Stimulated activated CD8-positive, alpha-beta memory T cell treated with anti-CD3 and anti-CD28 coated beads, Interleukin-7, amount 100 ng/mL, for 1 hour (primary cell): ENCODE measurements at places on chromosomes 3 and 15.

GRCh38 chr15:98649472-98650416 is 1.4 kb downstream of the IGF1R start:
- DNase-seq = no peak

DNA sequence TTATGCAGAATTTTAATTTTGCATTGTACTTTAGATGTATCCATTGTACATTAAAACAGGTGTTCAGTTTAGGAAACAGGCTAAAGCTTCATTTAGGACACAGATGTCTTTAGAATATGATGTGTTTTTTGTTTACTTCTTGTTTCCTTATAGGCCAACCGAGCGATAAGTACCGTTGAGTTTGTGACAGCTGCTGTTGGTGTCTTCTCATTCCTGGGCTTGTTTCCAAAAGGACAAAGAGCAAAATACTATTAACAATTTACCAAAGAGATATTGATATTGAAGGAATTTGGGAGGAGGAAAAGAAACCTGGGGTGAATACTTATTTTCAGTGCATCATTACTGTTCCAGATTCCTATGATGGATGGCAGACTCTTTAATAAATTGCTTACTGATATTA is 29.4 kb downstream of the PLAAT1 start:
- DNase-seq = no peak

DNA sequence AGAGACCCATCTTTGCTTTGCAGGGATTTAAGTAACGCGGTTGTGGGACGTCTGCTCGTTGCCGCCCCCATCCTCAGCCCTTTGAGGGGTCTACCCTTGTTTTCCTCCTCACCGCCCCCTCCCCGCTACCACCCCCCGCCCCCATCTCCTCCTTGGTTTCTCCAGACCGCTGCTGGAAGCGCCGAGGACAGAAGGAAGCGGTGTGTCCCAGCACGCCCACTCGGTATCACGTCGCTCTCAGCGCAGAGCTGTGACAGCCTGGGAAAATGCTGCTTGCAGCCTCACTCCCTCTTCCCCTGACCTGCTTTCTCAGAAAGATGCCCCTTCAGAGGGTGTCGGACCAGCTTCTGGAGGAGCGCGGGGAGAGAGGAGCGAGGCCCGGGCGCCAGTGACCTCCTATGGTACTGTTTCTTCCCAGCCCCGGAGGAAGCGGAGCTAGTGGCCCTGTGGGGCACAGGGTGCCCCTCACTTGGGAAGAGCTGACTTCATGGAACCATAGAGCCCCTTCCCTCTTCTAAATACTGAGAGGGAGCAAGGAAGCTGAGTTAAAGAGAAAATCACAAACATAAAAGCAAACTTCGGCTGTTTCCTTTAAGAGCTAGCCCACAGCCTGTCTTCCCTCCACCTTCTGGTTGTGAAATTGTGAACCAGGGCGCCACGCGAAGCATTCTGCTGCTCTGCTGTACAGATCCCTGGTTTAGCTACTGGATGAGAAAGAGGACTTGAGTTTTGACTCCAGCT is 698 bp downstream of the IL1RAP start:
- no peak for DNase-seq

DNA sequence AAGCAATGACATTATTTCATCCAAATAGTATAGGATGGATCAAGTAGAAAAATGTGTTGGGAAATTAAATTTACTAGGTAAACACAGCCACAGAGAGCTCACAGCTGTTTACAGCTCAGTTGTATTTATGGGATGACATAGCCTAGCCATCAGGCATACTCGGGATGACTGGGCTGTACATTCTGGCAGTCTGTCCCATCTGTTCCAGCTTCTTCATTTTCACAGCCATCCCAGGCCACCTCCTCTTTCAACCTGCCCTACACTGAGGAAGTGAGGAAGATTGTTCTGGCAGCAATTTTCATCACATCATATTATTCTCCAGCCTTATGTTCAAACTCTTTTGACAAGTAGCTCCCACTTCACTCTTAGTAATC is 98.4 kb upstream of the PFN2 start:
- no peak for DNase-seq

- no peak for DNase-seq
Observed at GRCh38 chr3:14849638-14850230, 31.0 kb downstream of the FGD5 start.

- no peak for DNase-seq
Observed at GRCh38 chr3:111335512-111336303, 206.3 kb upstream of the CD96 start.

GRCh38 chr15:52143873-52144272 is 31.3 kb upstream of the BCL2L10 start:
- DNase-seq = no peak

DNA sequence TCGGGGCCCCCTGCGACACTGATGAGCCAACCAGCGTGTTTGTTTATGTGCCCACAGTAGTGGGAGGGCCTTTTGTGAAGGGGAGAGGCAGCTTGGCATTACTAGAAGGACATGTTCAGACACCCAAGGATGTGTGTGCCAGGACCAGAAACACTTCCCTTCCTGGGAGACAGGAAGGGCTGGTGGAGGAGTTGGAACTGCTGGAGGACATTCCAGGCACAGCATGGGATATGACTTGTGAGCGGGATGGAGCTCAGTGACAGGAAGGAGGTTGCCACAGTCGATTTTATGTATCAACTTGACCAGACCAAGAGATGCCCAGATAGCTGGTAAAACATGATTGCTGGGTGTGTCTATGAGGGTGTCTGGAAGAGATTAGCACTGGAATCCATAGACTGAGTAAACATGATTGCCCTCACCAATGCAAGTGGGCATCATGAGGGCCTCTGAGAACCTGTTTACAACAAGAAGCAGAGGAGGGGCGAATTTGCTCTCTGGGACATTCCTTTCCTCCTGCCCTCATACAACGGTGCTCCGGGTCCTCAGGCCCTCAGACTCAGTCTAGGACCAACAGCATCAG is 106.4 kb upstream of the TLE3 start:
- DNase-seq = no peak

DNA sequence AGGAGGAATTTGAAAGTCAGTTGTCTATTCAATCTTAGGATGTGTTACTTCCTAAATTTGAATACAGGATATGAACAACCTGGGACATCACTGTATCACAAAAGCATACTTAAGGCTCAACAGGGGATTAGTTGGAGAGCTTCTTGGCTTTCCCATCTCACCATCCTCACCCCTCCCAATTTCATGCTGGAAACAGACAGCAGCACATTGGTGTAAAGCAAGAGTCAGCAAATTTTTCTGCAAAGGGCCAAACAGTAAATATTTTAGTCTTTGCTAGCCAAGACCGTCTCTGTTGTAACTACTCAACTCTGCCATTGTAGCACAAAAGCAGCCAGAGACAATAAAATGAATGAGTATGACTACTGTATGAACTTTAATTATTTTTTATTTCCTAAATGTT is 94.9 kb downstream of the ERC2 start:
- DNase-seq = no peak

- DNase-seq = no peak
Observed at GRCh38 chr3:48695393-48695753, 9.7 kb upstream of the NCKIPSD start.

GRCh38 chr3:4776399-4776979 is 202.7 kb upstream of the BHLHE40 start:
- DNase-seq = no peak

- no peak for DNase-seq
Observed at GRCh38 chr3:155889952-155890351, 19.5 kb downstream of the GMPS start.

GRCh38 chr3:120331076-120331475 is 18.1 kb downstream of the LRRC58 start:
- no peak for DNase-seq

GRCh38 chr15:81880833-81881232 is 165.0 kb downstream of the MEX3B start:
- DNase-seq = no peak

DNA sequence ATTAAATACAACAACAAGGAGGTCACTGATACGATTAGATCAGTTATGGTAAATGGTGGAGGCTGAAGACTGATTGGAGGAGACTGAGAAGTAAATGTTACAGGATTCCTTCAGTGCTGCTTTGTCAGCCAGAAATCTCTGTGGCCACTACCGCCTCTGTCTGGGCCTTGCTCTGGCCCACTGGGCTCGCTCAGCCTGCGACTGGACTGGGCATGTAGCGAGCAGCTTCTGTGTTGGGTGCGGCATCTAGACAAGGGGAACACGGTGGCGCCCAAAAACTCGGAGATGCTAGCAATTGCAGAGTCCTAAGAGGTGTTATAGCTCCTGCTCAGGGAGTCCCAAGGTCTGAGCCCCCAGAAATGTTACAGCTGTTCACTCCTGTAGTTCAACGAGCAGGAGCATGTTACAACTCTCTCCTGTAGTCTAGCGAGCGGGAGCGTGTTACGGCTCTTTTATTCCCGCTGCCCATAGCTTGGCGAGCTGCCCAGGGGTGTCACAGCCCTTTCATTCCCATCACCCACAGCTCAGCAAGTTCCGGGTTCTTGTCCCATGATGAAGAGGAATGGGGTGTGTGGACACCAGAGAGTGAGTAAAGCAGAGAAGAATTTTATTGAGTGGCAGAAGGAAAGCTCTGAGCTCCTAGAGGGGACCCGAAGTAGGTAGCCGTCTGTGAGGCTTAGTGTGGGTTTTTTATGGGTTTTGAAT is 24.7 kb downstream of the SLC15A2 start:
- no peak for DNase-seq

DNA sequence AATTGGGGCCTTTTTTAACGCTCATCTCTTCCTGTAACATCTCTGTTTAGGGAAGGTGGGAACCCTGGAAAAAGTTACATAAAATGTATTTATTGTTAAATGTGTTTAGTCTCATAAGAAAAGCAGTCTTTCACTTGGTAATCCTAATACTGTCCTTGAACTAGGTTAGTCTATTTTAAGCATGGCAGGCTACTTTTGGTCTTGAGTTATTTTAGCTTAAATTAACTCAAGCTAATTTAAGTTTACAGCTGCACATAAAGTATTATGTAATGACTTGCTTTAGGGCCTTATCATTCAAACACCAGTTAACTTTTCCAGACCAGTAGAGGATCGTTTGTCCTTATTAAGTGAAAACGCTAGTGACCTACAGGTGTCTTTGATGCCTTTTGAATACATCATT is 63.2 kb downstream of the DCUN1D1 start:
- DNase-seq = no peak

GRCh38 chr3:133461291-133461690 is 61.4 kb downstream of the BFSP2 start:
- no peak for DNase-seq

DNA sequence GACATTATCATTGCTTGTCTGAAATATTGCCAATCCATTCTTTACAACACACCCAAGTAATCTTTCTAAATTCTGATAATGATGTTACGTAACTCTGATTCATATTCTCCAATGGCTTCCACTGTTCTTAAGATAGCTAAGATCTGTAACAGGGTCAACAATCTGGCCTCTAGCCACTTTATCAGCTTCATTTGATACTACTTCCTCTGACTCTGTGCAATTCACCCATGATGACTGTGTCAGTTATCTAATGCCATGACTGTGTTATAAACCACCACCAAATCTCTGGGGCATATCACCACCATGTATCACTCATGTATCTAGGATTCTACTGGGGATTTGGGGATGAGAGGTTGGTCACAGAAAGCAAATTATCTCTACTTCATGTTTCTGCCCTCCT is 44.0 kb downstream of the CD200 start:
- DNase-seq = no peak

DNA sequence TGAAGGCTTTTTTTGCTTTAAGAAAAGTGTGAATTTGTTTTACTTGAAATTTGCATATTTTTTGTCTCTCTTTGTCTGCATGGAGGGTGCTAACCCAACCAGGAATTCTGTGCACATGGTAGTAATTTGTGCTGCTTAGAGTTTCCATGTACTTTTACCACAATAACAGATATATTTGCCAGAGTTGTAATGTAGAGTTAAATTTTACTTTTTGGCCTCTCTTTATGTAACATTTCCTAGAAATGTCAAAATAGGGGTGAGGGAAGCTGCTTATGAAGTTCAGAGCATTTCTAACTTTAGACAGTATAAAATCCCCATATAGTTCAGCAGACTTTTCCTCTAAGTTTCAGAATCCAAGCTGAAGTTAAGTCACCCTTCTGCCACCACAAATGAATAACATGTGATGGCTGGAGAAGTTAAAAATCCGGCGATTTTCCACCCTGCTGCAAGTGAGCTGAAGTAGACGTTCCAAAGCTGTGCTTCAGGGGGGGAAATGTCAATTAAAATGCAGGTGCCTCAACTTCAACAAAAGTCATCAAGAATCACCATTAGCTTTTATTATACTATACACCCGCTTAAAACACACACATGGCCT is 385.7 kb upstream of the NR2F2 start:
- DNase-seq = no peak

DNA sequence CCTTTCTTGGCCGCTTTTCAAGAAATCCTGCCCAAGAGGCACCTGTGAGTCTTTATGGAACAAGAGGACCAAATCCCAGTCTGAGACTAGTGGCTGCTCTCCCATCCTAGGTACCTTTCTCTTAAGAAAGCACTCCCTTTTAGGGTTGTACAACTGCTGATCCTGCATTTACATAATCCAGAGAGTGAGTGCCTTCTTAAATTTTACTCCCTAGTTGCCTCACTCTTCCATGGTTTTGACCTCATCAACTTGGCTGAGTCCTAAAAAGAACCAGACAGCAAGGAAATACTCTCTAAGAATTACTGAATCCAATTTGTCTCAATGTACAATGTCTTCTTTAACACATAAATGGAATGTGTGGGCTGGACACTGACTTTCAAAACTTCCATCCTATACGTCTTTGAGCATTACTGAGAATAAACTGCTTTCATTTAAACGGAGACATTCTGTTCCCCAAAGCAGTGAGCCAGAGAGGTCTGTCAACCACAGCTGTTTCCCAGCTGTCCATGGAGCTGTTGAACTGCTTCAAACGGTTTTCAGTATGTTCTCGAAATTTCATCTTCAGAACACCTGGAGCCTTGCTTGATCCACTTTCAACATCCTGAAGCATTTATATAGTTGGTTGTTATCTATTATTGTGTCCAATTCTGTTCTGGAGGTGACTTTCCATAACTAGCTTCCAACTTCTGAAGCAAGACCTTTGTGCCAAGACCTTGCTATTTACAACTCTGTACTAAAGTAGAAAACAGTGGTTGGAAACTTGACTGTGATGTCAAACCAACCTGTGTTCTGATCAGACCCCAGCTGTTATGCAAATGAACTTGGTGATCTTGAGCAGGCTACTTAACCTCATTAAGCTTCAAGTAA is 179.1 kb downstream of the SLC9A9 start:
- DNase-seq = no peak

DNA sequence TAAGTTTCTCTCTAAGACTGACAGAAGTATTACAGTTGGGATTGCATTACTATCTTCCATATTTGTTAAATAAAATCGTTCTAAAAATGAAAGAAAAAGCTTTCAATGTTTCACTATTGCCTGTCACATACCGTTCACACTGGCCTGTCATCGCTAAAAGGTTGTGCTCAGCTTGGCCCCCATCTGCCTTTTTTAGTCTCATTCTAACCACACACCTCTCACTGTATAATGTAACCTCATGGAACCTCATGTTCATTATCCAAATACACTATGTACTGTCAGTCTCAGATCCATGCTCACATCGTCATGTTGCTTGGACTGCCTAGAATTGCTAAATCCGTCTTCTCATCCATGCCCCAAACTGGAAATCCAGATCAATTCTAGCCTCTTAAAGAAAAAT is 637.8 kb upstream of the ROBO1 start:
- DNase-seq = no peak

GRCh38 chr3:45858809-45859543 is 17.1 kb upstream of the LZTFL1 start:
- no peak for DNase-seq

- DNase-seq = no peak
Observed at GRCh38 chr3:18024715-18025114, 282.3 kb upstream of the TBC1D5 start.
